ENCODE measurements at places on chromosomes 12 and 14.

DNA sequence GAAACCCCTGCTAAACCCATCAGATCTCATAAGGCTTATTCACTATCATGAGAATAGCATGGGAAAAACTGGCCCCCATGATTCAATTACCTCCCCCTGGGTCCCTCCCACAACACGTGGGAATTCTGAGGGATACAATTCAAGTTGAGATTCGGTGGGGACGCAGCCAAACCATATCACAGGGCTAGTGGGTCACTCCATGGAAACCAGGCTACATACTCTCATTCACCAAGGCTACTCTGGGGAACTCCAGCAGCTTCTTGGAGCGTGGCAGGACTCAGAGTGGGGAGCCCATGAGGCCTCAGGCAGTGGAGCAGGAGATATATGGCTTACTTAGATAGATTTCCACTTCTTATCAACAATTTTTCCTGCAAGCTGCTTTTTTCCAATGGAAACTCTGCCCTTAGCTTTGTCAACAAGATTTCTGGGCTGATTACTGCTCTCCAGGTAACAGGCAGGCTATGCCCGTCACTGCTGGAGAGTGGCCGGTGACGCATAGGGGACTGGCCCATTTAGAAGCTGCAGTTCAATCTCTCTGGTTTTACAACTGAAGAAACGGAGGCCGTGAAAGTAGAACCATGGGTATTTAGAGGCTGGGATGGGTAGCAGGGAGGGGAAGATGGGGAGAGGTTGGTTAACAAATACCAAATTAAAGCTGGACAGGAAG, 16.5 kb downstream of the VDR start:
- DNase-seq: no peak

DNA sequence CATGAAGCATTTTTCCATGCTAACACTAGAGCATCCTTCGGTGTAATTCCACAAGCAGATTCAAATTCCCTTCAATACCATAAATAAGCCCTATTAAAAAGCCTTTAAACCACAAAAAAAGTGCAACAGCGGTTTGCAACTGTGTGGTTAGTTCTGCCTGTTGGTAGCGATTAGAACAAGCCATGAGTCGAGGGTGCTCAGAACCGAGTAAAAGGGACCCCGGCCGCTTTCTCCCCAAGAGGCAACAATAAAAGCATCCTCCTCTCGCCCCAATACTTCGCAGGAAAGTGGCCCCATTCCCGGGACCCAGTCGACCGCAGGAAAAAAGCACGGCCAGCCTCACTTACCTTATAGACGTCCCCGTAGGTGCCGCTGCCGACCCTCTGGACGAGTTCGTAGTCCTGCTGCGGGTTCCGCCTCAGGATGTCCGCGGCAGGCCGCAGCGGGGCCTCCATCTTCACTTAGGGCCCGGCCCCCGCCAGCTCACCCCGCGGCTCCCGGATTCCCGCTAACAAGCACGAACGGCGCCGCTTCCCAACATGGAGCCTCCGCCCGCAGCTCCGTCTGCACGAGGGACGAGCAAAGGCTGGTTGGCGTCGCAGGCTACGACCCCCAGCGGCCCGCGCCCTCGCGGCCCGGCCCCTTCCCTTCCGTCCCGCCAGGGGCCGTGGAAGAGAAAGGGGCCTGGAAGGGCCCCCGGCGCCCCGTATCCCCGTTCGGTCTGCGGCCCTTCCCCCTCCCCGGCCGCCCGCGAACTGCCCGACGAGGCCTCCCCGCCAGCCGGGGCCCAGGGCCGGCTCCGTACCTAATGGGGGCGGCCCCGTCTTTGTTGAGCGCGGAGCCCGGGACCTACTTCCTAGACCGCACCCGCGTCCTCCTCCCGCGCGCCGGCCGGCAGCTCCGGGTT, 521 bp downstream of the MAP4K5 start:
- peak; percentile 68 for DNase-seq

DNA sequence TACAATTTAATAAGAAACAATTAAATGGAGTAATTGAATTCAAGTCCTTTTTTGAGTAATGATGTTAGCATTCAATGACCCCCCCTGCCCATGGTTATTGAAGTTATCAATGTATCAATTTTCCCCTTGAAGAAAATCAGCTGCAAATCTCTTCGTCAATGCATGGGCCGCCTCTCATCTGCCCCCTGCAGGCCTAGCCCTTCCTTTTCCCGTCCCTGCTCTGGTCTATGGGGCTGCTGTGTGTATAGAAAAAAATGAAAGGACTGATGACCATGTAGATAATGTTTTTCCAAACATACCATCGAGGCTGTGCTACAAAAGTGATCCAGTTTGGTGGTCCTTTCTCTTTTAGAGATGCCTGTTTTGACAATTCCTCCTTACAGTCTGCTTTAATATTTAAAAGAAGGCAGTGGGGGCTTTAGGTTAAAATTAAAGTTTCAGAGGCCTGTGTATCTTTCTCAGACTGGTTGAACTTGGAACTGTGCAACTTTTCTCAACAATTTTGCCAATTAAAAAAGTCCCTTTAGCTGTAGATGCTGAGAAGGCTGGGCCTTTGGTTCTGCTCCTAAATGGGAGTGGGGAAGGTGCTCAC, 98.4 kb downstream of the APAF1 start:
- DNase-seq: no peak

- DNase-seq: no peak
These were observed 1.4 kb downstream of the NFYB start for GRCh38 chr12:104136577-104136976.

GRCh38 chr12:104163631-104164030, 25.6 kb upstream of the NFYB start:
- DNase-seq: no peak

GRCh38 chr14:89215114-89215513, 201.9 kb downstream of the FOXN3 start:
- no peak for DNase-seq

DNA sequence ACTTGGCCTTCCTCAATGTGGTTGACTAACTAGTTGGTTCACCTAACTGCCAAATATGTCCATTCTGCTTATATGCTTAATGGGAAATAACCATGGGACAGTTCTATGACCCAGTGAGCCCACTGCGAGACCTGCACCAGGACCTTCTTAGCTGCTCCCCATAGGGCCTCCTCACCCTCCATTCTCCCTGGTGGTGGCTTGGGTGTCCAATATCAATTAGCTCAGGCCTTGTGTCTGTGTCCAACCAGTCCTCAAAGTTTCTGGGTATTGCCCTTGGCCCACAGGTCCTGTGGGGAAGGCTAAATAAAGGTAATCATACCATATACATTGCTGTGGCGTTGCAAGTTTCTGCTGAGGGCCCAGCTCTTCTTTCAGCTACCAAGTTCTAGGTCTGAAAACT, 228.2 kb downstream of the PCNX1 start:
- no peak for DNase-seq

Data from mesothelial cell of epicardium (in vitro differentiated cells).